Right renal cortex interstitium (tissue), 3 donors: ENCODE measurements at places on chromosomes 16 and 17.

DNA sequence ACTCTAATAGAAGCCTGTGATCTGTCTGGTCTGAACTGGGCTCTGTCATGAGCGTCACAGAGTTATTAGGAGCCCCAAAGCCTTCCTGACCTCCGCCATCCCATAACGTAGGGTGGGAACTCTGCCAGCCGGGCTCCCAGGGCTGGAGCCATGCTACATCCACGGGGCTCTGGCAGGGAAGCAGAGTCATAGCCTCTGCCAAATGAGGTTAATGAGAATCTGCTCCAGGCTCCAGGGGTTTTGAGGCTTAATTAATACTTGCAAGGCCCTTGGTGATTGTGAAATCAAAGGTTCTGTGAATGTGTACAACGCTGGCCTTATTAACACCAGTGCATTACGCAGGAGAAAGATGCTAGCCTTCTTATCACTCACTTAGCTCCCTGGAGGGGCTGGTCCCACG lies 42.4 kb upstream of the ZFP90 start:
- no peak for DNase-seq

DNA sequence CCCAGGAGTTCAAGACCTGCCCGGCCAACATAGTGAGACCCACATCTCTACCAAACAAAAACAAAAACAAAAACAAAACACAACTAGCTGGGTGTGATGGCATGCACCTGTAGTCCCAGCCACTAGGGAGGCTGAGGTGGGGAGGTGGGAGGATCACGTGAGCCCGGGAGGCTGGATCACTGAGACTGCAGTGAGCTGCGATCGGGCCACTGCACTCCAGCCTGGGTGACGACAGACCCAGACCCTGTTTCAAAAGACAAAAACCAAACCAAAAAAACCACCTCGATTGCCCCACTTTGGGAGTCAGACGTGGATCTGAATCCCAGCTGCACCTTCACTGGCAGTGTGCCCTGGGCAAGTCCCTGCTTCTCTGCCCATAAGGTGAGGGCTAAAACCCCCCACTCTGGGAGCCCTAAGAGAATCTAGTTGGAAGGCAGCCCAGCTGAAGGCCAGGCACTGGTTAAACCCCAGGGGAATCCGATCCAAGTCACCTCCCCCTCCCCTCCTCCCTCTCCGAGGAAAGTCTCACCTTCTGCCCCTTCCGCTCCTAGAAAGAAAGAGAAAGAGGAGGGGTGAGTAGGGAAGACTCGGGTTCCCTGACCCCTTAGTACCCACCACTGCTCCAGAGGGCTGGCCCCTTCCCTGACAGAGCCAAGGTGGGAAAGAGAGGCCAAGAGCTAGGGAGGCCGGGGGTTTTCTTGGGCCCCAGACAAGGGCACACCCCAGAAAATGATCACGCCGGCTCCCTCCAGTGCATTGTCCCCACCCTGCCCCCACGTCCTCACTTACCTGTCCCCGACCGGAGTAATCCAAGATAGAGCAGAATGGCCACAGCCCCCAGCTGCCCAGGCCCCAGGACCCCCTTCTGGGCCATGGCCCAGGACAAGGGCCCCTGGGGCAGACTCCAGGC lies 647 bp downstream of the PRSS8 start:
- DNase-seq, result no peak

DNA sequence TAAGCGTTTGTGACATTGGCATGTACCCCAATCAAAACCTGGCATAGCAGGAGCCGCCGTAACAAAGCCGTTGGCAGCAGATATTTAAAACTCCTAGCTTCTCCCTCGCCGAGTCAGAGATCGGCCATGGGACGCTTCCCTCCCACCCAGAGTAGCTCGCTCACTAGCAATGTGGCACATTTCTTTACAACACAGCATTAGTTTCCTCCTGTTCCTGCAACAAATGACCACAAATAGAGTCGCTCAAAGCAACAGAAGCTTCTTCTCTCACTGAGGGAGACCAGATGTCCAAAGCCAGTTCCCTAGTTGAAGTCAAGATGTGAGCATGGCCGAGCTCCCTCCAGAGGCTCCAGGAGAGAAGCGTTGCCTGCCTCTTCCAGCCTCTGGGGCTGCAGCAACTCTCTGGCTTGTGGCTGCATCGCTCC lies 106.7 kb downstream of the RBFOX3 start:
- no peak for DNase-seq

GRCh38 chr16:85234310-85235204 lies 122.3 kb upstream of the CIBAR2 start:
- DNase-seq, result peak; percentile 78

GRCh38 chr16:56411624-56412023 lies 13.7 kb downstream of the AMFR start:
- DNase-seq, result no peak

DNA sequence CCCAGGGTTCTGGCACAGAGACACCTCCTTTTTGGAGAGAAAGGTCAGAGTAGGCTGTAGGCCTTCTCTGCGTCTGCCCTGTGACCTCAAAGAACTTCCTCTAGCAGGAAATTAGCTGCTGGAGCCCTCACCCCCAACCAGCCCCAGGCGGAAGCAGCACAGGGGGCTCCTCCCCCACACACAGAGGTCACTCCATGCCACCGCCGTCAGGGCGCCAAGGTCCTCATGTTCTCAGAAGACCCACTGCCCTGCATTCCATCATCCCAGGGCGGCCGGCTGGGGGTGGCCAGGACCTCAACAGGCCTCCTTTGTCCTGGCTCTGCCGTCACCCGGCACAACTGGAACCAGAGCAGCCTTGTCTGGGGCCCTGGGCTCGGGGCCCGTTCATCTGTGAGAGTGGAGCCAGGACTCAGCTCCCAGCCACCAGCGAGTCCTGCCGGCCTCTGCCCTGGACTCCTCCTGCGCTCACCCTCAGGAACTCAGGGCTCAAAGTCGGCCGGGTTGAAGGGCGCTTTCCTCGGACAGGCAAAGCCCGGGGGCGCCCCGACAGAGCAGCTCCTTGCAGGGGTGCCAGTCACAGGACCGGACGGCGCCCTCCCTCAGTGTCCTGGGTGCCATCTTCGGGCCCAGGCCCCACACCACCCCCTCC lies 1.2 kb downstream of the TMC6 start:
- DNase-seq, result no peak
